Activated CD8-positive, alpha-beta T cell treated with anti-CD3 and anti-CD28 coated beads, Interleukin-2, amount 10 ng/mL, durations not matched to agents 7 days and 5 days (primary cell): ENCODE measurements at places on chromosomes 12 and 14. TPM values are rescaled to one million over a fixed set of nuclear protein-coding genes. Genes with fewer than 3 reads are reported as not detected.
A peak's percentile ranks its signal among the peaks of the same experiment; 100 is the strongest.

- DNase-seq = no peak
Measured at GRCh38 chr12:13268581-13268980, 72.1 kb downstream of the EMP1 start.

- DNase-seq = no peak
Measured at GRCh38 chr14:95677179-95677835, 8.9 kb upstream of the TCL1B start.

The NRIP2 gene
- total RNA-seq = not detected

GRCh38 chr14:50920482-50921230 is 23.6 kb downstream of the PYGL start:
- no peak for DNase-seq

The PRKD1 gene
- not detected for total RNA-seq

The LRP10 gene
- 37.1 TPM for total RNA-seq

- peak; percentile 30 for DNase-seq
Measured at GRCh38 chr12:69497308-69498026, 27.3 kb downstream of the FRS2 start.

- DNase-seq = no peak
Measured at GRCh38 chr14:35565871-35566464, 32.0 kb downstream of the INSM2 start.

GRCh38 chr14:91315844-91316267 is 71.4 kb upstream of the GPR68 start:
- DNase-seq = peak; percentile 96

DNA sequence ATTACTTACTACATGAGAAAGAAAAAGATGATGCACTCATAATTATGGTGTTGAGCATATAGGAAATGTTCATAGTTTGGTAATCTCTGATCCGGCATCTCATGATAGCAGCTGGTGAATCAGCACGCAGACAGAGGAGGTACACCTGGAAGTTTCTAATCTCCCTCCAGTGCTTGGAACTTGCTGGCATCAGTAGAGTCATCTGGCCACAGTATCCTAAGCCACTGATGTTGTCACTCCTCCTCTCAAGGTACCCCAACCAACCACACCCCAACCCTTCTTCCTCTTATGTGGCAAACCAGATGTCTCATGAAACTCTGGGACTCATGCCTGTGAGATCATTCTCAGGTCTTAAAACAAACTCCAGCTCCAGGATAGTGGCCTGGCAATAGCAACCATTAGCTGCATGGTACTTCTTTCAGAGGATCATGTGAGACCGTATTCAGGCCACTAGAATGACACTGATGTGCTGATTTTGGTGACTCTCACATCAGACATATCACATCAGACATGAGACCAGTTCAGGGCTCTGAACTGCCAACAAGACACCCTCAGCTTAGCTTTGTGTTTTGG is 143.0 kb downstream of the RASSF9 start:
- DNase-seq = no peak

GRCh38 chr12:42483521-42483790 is 106.1 kb downstream of the PRICKLE1 start:
- DNase-seq = no peak

GRCh38 chr12:49524660-49525324 is 14.0 kb upstream of the KCNH3 start:
- no peak for DNase-seq

DNA sequence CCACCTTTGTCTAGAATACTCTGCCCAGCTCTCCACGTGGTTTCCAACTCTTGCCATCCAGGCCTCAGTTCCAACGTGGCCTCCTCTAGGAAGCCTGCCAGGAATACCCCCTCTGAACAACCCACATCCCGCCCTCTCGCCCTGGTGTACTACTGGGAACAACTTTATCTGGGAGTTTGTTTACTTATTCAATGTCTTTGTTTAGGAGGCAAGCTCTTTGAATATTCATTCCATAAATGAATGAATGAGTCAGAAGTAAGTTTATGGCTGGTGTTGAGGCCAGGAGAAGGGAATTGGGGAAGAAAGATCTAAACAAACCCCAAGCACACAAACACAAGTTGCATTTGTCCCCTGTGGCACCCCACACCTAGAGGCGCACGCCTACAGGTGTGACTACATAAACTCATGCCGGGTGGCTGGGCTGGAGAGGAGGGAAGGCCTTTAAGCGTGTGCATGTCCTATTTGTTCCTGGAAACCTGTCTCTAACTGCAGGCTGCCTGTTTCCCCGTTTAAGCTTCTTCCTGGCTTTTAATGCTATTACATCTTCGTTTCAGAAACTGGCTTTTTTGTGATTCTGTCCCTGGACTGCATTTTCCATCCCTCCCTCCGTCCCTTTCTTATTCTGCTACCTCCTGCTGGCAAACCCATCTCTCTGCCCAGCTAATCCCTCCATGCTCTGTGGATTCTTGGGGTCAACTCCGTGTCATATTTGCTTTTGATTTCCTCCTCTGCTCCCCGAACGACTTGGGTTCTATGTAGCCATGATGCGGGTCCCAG is 57.9 kb downstream of the FZD10 start:
- DNase-seq = no peak

The TUNAR gene
- total RNA-seq = not detected

GRCh38 chr14:35456261-35456660 is 51.7 kb upstream of the NFKBIA start:
- DNase-seq = no peak

DNA sequence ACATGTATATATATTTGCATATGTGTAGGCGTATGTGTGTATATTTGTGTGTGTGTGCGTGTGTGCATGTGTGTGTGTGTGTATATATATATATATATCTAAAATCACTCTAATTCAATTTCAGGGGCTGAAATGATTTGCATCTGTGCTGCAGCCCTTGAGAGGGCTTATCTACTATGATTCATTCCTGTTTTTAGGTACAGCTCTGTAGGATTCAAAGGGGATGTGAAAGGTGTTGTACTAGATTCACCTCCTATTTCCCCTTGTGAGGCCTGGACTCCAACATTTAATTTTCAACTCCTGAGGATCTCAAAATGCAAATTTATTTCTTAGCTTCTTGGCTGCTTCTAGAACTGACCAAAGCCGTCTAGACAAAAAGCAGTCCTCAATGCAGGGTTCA is 11.1 kb downstream of the ERP27 start:
- no peak for DNase-seq

DNA sequence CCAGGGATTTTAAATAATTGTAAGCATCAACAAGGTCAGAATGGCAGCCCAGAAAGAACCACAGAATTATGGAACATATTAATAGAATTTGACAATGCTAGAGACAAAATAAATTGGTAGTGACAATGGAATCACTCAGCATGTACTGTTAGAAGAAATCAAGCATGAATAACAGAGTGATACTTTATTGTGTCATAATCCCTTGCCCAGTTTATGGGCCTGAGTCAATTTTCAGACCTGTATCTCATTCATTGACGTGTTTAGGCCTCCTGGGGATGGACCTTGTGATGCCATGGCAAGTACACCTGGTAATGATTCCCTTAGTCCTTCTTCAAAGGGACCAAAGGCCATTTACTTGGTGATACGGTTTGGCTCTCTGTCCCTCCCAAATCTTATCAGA is 12.8 kb upstream of the CCDC91 start:
- DNase-seq = no peak

GRCh38 chr12:65962921-65963861 is 138.9 kb downstream of the HMGA2 start:
- DNase-seq = peak; percentile 23

The PLEK2 gene
- not detected for total RNA-seq

DNA sequence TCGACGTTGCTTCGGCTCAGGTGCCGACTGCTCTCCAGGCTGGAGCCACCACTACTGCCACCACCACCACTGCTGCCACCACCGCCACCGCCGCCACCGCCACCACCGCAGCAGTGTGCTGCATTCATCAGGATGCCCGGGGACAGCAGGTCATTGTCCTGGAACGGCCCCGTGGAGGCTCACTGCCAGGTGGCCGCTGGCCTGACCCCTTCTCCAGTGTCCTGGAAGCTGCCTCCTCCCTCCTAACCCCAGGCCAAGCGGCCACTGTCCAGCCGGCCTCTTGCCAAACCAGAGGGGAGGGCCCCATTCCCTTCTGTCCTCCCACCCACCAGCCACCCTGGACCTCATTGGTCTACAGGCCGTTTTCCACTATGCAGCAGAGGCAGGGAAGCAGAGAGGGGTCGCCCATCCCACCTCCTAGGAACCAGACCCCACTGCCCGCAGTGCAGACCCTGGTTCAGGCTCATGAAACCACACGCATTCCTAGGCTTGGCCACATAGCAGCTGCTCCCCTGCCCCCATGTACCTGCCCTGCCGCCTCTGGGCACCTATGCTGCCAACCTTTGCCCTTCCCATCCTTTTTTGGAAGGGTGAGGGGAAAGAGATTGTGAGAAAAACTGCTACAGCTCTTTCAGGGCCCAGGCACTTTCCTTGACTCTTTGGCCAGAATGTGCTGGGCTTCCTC is 15.2 kb downstream of the ARL6IP4 start:
- no peak for DNase-seq

- DNase-seq = no peak
Measured at GRCh38 chr12:4287325-4288211, 14.0 kb downstream of the CCND2 start.

DNA sequence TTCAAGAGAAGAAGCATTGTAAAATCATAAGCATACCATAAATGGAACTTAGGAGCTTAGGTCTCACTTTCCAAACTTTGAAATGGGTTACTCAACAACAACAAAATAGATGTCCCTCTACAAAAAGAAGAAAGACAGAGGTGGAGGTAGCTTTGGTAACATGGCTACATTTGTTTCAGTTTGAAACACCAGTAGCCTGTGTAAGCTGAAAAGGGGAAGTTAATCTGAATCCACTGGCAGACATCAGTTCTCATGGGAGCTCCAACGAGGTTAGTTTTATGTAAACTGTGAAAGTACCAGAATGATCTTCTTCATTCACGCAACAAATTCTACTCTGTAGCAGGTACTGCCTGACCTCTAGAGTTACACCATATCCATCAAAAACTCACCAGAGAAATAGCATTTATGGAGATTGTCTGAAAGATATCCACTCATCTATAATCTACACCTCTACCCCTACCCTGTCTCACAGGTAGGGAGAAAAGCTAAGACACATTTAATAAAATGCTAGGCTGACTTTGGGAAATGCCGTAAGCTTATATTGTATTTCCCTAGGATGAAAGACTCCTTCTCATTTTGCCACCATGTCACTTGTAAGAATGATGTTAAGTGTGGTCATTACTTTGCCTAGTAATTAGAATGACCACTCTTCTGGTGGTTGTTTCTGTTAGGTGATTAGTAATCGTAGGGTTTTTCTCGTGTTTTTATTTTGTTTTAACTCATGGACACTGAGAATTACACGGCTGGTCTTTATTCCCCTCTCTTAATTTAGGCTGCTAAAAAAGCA is 224.1 kb downstream of the ASCL1 start:
- no peak for DNase-seq

DNA sequence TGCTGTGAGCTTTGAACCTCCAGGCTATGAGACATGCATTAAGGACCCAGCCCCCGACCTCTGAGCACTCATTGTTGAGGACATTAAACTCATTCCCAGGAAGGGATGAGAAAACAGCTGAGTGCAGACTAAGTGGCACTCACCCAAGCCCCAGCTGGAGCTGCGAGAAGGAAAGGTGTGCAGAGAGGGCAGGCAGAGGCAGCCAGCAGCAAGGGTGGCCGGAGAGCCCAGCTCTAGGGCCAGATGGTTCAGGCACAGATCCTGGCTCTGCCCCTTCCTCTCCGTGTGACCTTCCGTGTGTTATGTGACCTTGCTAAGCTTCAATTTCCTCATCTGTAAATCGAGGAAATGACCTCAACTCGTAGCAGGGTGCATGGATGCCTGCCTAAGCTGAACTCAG is 3.7 kb downstream of the TSPAN11 start:
- no peak for DNase-seq

GRCh38 chr12:92546635-92547348 is 156.0 kb upstream of the PLEKHG7 start:
- DNase-seq = no peak

DNA sequence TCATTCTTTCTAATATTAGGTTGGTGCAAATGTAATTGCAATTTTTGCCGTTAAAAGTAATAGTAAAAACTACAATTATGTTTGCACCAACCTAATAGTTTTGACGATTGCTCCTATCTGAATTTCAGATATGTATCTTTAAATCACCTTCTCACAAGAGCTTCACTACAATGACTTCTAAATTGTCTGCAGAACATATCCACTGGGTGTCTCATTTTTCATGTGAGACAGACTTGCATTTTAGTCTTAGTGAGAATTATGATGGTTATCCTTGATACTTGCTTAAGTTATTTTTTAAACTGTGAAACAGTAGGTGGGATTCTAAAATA is 84.6 kb downstream of the ITPR2 start:
- DNase-seq = no peak

GRCh38 chr14:99029145-99029915 is 242.7 kb downstream of the BCL11B start:
- DNase-seq = no peak

DNA sequence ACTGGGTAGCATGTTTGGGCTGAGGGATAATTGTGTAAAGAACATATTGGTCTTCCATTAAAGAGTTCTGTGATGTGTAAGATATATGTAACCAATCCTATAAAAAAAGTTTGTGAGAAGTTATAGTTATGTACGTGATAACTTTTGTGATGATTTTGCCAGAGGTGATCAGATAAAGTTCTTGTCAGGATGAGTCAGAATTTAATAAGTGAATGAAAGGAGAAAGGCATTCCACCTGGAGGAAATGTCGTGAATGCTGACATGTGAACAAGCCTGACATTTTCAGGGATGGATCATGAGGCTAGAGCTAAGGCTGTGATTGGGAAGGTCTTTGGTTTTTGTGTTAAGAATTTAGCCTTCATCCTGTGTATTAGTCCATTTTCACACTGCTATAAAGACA is 241.5 kb downstream of the SNAPC1 start:
- DNase-seq = no peak

GRCh38 chr12:6222078-6222654 is 22.0 kb downstream of the CD9 start:
- no peak for DNase-seq

The POC1B gene
- 49.4 TPM for total RNA-seq

DNA sequence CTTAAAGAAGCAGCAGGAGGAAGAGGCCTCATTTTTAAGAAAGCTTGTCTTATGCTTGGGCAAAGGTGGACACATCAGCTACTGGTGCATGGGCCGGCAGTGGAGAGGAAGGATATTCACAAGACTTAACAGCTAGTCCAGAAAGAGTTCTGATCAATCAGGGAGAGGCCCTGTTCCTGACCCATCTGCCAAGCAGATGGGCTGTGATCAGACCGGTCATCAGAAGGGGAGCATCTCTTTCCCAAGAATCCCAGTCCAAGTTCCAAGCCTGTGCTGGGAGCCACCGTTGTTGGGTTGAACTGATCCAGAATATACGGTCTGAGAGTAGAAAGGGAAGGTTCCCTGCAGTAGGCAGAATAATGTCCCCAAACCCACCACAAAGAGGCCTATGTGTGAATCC is 32.7 kb upstream of the SOCS2 start:
- no peak for DNase-seq

GRCh38 chr14:29548948-29549370 is 378.7 kb downstream of the PRKD1 start:
- no peak for DNase-seq

The CEBPE gene
- total RNA-seq = 0.50 TPM

GRCh38 chr12:118332511-118332910 is 40.2 kb downstream of the TAOK3 start:
- DNase-seq = no peak

GRCh38 chr12:6567112-6567670 is 900 bp downstream of the NOP2 start:
- DNase-seq = no peak

GRCh38 chr12:50574601-50575348 is 70.0 kb downstream of the DIP2B start:
- DNase-seq = no peak

The SDSL gene
- total RNA-seq = 0.39 TPM
